ENCODE measurements at places on chromosomes 1 and 21.
A peak's percentile ranks its signal among the peaks of the same experiment; 100 is the strongest.

- DNase-seq = no peak
Measured at GRCh38 chr1:221689138-221689537, 52.8 kb downstream of the DUSP10 start.

- DNase-seq = peak; percentile 8
Measured at GRCh38 chr1:205916541-205916940, 26.7 kb downstream of the SLC26A9 start.

- no peak for DNase-seq
Measured at GRCh38 chr1:201294876-201295275, 11.6 kb downstream of the PKP1 start.

DNA sequence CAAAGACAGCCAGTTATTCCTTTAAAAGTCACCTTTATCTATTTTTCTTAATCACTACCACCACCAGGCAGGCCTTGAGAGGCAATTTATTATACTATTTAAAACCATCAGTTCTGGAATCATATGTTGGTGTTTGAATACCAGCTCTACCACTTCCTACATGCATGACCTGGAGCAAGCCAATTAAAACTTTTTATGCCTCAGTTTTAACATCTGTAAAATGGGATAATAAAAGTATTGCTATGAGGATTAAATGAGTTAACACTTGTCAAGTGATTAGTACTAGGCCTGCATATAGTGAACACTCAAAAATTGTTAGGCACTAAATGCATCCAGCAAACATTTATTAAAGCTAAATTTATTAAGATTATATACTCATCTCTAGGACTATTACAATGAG lies 49.2 kb upstream of the ADORA3 start:
- no peak for DNase-seq

GRCh38 chr1:8133190-8133589 lies 107.1 kb upstream of the ERRFI1 start:
- DNase-seq = no peak

- no peak for DNase-seq
Measured at GRCh38 chr1:9809100-9809510, 14.7 kb downstream of the CLSTN1 start.

DNA sequence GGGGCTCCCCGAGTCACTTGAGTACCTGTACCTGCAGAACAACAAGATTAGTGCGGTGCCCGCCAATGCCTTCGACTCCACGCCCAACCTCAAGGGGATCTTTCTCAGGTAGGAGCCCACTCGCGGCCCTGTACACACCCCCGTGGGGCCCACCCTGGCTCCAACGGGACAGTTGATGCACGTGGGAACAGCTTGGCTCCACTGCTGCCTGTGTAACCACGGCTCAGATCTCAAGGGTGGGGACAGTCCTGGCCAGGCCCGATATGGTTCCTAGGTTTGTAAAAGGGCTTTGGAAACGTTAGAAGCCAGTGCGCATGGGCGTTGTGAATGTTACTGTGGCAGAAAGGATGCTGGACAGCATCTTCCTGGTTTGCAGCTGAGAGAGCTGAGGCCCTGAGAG lies 18.8 kb downstream of the PODN start:
- DNase-seq = no peak

DNA sequence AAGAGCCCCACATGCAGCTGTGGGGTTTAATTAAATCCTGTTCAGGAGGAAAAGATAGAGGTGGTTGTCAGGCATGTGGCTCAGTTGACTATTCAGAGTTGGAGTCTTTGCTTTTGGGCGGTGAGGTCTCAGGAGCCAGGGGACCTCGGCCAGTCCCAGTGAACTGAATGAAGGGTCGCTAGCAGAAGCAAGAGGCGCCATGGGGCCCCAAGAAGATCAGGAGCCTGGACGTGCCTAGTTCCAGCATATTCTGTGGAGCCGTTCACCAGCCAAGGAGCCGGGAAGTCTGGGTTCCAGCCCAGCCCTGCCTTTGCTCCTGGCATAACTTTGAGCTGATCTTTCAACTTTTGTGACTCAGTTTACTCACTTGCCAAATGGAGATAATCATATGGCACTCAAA lies 217.7 kb upstream of the IRF2BP2 start:
- no peak for DNase-seq

- no peak for DNase-seq
Measured at GRCh38 chr1:245180496-245181157, 25.8 kb downstream of the KIF26B start.

- no peak for DNase-seq
Measured at GRCh38 chr1:160552425-160552824, 26.9 kb downstream of the CD84 start.

DNA sequence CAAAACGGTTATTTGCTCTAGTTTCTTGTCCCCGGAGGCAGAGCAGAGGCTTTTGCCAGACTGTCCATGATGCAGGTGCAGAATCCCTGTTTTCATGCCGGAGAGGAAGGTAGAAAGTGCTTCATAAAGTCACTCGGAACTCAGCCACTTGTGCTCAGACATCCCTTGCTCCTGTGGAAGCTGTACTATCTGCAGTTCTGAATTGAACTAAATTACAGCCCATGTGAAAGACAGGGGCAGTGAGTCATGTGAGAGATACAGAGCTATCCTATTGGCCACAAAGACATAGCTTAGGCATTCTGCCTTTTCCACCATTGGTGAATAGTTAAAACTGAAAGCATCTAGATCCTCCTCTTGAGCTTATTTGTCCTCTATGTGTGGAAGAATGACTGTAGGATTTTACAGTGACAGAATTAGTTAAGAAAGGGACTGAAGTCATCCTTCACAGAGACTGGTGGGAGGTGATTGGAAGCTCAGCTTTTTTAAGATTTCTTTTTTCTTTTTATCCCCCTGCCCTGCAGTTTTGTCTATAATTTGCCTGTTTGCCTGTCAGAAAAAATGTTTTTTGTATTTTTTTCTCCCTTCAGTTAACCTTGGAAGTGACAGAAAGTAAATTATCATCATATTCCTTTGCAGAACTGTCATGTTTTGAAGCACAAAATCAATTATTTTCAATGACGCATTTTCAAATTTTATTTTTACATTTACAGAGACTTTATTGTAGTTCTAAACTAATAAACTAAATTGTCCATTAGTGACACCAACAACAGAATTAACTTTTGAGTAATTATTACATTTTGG lies 298.6 kb downstream of the PTPRC start:
- DNase-seq = no peak

GRCh38 chr1:185843297-185843869 lies 109.2 kb downstream of the HMCN1 start:
- no peak for DNase-seq

GRCh38 chr1:91651661-91652071 lies 151.0 kb downstream of the CDC7 start:
- DNase-seq = no peak

DNA sequence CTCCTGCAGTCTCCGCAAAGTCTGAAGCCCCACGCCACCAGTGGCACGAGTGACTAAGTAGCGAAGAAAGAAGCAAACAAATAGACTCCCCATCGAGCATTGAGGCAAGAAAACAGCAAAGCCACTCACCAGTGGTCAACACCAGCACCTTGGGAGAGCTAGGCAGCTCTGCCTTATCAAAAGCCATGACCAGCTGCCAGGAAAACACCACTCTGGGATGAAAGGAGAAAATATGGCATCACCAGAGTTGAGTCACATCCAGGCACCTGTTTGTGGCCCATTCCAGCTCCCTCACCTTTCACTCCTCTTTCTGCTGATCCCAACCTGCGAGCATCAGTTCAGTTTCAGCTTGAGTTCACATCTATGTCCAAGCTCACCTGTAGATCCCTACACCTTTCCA lies 17.2 kb downstream of the PDZK1 start:
- DNase-seq = no peak

DNA sequence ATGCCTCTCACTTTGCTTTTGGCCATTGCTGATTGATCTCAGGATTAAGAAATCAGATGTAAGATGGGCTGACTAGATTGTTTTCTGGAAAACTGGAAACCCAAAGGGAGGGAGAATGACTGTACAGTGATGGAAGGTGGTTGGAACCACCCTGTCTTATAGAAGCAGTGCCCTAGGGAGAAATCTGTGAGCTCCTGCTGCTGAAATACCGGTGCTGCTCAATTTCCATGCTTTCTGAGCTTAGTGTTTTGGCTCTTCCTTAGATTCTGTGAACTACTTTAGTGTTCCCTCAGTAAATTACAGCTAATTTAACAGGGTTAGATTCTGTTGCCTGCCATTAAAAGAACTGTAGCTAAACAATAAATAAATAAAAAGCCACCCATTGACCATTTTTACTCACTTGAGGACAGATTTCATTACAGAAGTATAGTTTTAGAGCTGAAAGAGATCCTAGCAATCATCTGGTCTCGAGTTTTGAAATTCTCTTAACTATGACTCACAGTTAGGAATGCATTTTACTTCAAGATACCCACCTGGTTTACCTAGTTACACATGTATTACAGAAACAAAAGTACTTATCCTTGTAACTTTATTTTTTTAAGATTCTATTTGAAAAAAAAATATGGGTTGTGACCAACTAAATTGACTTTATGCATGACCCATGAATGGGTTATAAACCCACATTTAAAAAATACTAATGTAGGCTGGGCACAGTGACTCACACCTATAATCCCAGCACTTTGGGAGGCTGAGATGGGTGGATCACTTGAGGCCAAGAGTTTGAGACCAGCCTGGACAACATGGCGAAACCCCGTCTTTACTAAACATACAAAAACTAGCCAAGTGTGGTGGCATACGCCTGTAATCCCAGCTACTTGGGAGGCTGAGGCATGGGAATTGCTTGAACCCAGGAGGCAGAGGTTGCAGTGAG lies 33.2 kb downstream of the CAMSAP2 start:
- no peak for DNase-seq

- no peak for DNase-seq
Measured at GRCh38 chr1:45016767-45017166, 4.7 kb downstream of the UROD start.

Data from activated CD8-positive, alpha-beta memory T cell treated with anti-CD3 and anti-CD28 coated beads, Interleukin-2, amount 50 U/mL, for 48 hours (primary cell).